ENCODE measurements at places on chromosomes 7 and 10.
A peak's percentile ranks its signal among the peaks of the same experiment; 100 is the strongest.

DNA sequence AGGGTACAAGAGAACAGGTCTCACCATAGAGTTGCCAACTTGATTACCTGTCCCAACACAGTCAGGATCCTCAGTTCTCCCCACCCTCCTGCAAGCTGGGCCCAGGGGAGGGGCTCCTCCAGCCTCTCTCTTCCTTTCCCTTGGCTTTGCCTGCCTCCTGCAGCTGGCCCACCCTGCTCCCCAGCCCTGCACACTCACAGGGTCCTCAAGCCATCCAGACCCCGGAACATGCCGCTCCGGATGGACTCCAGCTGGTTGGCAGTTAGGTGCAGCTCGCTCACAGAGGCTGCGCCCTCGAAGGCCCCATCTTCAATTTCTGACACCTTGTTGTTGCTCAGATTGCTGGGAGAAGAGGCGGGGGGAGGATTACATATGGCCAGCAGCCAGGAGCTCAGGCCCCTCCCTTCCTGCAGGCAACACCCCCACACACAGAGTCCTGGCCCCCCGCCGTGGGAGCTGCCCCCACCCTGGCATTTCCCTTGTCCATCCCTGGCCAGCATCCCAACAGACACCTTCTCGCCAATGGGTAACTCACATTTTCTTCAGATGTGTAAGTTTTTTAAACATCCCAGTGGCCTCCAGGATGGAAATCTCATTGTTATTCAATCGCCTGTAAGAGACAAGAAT is 139.2 kb downstream of the SLIT1 start:
- DNase-seq, result no peak

GRCh38 chr10:70884741-70885140 is 3.6 kb downstream of the PCBD1 start:
- DNase-seq, result no peak

DNA sequence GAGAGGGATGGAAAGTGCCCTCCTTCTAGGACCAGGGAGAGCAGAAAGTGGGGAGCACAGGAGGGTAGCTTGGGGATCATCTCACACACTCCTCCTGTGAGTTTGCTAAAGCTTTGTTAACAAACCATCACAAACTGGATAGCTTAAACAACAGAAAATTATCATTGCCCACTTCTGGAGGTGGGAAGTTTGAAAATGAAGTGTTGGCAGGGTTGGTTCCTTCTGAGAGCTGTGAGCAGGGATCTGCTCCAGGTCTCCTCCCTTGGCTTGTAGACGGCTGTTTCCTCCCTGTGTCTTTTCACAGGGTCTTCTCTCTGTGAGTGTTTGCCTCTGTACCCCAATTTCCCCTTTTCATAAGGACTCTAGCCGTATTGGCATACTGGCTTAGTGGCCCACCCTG is 32.0 kb upstream of the CXCL12 start:
- no peak for DNase-seq

DNA sequence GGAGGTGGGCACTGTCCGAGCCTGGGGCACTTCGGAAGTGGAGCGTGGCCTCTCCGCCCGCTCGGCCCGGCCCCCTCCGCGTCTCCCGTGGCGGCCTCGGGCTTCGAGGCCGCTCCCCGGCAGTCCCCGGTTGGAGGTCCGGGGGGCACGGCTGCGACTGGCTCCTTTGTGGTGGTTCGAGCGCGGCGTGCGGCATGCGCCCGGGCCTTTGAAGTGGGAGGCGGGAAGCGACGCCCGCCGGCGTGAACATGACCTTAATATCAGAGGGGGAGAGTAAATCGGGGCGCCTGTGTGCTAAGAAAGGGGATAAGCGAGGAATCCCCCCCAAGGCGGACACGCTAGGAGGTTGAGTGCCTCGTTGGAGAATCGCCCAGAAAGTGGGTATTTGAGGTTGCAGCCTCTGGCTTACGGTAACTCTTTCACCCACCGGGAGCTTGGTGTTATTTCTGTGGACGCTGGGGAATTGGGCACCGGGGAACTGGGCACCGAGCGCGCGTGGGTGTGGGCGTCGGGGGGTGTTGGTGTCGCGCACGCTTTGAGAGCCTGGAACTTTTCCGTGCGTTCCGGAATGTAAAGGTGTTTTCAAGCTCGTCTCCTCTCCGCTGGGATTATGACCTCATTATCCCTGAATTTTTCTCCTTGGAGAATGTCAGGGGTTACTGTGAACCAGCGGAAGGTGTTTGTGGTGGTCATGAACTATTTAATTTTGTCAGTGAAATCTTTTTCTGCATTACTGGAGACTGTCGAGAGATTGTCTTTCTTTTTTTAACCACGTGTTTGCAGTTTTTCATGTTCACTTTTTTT is 660 bp downstream of the SUV39H2 start:
- DNase-seq, result no peak

DNA sequence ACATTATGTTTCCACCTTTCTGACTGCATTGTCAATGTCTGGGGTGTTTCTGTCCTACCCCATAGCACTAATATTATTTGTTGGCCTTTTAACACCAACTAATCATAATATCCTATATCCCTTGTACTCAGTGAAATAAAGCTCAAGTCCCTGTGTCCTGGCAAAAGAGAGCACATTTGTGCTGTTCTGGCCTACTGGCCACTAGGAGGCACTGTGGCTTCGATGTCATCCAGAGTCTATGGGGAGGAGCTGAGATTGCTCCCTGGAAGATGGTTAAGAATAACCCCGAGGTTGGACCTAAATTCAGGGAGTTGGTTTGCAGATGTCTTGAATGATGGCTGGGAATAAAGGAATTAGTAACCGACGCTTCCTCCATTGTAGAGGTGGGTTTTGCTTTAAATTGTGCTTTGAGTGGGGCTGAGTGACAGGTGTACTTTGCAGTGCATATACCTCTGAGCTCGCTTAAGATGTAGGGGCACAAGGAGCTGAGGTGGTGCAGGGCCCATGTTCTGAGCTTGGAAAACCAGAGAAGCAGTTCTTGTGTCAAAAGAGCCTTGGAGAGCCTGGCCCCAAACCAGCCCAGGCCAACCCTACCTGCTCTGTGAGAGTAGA is 191.2 kb upstream of the PRSS1 start:
- no peak for DNase-seq

DNA sequence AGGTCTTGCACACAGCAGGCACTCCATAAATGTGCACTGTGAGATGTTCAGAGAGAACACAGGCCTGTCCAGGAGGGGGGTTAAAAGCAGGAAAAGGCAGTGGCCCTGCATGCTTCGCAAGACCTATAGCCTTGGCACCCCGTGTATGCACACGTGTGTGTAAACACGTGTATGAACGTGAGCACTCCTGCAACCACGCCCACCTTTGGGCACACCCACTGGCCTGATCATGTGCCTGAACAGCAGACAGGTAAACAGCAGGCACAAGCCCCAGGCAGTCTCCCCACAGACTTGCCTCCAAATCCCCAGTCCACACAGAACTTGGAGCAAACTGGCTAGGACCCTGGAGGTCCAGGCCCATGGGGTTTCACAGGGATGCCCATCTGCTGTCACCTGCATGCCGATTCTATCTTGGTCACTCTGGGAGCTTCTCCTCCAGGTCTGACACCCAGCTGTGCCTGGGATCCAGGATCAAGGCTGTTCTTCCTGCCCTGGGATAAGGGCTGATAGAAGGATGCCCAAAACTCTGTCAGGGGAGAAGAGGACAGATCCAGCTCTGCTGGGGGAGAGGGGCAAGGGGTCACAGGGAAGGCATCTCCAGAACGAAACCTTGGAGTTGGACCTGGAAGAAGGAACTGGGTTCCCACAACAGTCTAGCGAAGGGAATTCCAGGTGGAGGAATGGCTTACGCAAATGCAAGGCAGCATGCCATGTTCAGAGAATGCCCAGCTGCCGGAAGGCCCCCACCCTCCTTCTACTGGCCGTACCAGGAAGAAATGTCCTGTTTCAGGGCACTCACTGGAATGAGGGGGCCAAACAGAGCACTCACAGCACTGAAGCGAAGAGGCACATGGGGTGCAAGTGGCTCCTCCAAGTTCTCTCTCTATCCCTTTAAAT is 14.3 kb upstream of the ZMIZ1 start:
- DNase-seq, result no peak

DNA sequence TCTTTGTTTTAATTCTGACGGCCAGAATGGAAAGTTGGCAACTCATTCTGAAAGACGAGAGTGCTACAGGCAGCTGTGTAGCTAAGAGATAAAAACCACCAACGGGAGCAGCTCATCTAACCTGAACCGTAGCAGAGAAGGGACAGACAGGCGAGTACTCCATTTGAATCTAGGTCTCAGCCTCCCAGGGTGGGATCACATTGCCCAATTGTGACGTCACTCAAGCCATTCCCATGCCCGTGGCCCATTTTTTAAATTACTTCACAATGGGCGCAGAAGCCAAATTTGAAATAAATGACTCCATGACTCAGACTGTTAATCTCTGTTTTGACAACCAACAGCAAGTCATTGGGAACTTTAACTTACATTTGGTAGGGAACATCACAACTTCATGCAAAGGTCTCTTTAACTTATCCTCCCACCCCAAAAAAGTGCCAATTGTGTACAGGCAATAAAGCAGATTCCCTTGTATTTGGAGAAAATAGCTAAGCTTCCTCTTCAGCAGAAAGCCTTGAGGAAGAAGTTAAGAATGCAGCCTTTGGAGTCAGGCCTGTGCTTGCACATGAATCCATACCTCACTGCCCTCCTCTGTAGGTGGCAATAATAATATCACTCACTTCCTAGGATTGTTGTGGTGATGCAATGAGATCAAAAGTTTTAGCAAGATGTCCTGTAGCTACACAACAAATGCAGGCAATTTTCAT is 93.2 kb upstream of the KIF5B start:
- peak; percentile 95 for DNase-seq

DNA sequence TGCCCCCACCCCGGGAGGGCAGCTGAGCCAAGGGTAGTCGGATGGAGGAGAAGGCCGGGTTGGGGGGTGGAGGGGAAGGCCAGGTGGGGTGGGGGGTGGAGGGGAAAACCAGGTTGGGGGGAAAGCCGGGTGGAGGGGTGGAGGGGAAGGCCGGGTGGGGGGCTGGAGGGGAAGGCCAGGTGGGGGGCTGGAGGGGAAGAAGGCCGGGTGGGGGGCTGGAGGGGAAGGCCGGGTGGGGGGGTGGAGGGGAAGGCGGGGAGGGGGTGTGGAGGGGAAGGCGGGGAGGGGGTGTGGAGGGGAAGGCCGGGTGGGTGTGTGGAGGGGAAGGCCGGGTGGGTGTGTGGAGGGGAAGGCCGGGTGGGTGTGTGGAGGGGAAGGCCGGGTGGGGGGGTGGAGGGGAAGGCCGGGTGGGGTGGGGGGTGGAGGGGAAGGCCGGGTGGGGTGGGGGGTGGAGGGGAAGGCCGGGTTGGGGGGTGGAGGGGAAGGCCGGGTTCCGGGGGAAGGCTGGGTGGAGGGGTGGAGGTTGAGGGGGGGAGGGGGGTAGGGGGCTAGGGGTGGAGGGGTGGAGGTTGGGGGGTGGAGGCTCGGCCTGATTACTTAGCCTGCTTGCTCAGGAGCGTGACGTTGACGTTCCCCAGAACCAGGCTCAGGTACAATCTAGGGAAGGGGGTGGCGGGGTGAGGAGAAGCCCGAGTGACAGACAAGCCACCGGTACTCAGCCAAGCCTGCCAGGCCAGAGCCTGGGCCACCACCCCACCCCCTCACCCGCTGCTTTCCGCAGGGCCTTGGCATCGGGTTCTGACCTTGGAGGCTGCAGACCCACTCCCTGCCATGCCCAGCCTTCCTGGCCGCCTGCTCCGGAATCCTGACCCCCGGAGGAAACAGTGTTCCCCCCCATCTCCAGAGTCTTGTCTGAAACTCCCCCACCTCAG is 5.6 kb downstream of the TMEM120A start:
- DNase-seq, result no peak

- no peak for DNase-seq
Observed at GRCh38 chr10:120931423-120931822, 80.3 kb downstream of the WDR11 start.

GRCh38 chr7:20440472-20441105 is 109.9 kb downstream of the ITGB8 start:
- no peak for DNase-seq

DNA sequence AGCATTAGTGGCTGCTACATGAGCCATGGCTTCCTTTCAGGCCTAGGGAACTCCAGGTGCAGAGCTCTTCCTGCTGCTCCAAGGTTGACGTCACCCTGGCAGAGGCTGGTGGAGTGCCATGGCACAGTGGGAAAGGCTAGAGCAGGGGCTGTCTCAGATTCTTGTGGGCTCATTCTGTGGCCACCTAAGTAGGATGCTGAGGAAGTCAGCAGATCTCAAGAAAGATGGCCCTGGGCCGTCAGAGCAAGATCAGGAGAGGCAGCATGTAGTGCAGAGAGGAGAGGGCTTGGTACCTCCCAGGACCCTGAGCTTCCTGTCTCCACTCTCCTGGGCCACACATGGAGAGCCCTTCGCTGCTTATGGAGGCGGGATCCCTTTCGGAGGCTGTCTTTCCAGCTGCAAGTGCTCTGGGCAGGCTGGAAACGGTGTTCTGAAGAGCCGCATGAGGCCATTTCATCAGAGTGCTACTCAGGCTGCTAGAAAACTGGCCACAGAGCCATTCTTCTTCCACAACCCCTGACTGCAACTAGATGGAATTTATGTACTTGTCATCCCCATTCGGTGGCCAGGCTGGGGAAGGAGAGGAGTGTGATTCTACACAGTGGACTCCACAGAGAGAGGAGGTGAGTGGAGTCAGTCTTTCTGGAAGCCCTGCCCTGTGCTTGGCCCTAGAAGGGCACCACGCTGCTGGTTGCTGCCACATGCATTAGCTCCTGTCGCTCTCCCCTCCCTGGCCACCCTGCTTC is 304.2 kb downstream of the RPS24 start:
- DNase-seq, result peak; percentile 80

GRCh38 chr10:17229967-17230682 is 2.1 kb downstream of the VIM start:
- DNase-seq, result no peak

- DNase-seq, result no peak
Observed at GRCh38 chr7:66033471-66034385, 41.9 kb upstream of the ASL start.

DNA sequence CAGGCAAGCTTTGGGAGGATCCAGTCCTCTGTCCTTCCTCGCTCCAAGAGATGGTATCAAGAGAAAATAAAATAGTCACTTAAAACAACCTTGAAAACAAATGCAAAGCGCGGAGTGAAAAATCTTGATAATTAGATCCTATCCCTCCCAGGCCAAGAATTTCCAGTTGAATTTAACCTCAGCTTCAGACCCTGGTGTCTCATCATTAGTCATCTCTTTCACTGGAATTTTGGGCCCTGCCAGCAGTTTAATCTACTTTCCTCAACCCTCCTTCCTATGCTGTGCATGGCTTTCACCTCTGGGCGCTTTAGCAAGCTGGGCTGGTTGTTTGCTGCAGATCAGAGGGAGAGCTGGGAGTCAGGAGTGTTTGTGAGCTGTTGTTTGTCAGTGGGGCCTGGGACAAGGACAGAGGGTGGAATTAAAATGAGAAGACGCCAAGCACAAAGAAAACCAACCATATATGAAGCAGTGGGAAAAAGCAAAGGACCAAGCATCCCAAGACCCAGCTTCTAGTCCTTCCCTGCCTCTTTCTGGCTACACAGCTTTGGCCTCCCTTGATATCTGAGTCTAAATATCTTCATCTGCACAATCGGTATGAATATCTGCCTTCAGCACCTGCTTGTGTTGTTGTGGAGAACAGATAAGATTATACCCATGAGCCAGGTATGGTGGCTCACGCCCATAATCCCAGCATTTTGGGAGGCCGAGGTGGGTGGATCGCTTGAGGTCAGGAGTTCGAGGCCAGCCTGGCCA is 13.5 kb downstream of the MYOF start:
- no peak for DNase-seq

- DNase-seq, result no peak
Observed at GRCh38 chr7:19215412-19215811, 70.2 kb upstream of the FERD3L start.

- no peak for DNase-seq
Observed at GRCh38 chr7:116810267-116811116, 51.9 kb upstream of the CAPZA2 start.

Measured in vagina (tissue), 2 donors.